Umbilical cord (tissue), 2 donors: ENCODE measurements at places on chromosomes 2 and 18.

DNA sequence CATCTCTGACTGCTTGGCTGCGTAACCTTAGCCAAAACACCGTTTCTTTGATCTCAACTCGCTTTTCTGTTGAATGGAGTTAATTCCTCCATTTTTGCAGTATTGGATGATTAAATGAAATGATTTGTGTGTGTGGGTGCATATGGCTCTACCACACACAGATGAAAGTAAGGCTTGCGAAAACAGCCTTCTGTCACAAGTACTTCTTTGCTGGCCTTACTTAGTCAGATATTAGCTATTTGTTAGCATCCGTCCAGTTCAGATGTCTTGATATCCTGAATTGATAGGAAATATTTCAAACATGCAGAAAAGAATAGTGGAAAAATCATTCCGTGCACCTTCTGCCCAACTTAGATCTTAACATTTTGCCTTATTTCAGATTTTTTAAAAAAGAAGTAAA is 21.8 kb downstream of the NCOA1 start:
- DNase-seq: no peak

- DNase-seq: no peak
Measured at GRCh38 chr2:11667194-11667593, 2.8 kb downstream of the NTSR2 start.

GRCh38 chr2:190794790-190795189 is 85.8 kb upstream of the GLS start:
- DNase-seq: no peak

GRCh38 chr2:208867374-208867773 is 460.8 kb downstream of the PTH2R start:
- no peak for DNase-seq

DNA sequence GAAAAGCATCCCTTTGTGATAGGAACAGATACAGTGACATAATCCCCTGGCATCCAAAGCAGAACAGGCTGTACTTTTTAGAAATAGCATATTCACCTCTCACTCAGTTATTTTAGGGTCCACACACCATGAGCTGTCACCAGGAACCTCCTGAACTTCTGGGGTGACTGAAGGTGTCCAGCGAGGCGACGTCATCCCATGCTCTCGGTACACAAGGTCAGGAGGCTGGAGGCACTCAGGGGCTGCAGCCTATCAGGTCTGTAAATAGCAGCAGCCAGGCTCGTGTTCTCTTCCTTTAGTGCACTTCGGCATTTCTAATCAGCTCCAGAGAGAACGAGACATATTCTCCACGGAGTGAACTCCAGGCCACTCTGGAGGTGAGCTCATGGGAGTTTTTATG is 98.3 kb downstream of the GATA6 start:
- DNase-seq: peak; percentile 49
